ENCODE measurements at places on chromosomes 1 and 21. TPM values are rescaled to one million over a fixed set of nuclear protein-coding genes. Genes with fewer than 3 reads are reported as not detected.

FBXO2 gene
- total RNA-seq, result 2.6 TPM

SLAMF7 gene
- total RNA-seq, result not detected

ILDR2 gene
- under 0.01 TPM for total RNA-seq

TENT5C gene
- 6.2 TPM for total RNA-seq
